ENCODE measurements at places on chromosomes 11 and 22. TPM values are rescaled to one million over a fixed set of nuclear protein-coding genes. Genes with fewer than 3 reads are reported as not detected.

OR52E8 gene
- total RNA-seq = not detected

TRIM49C gene
- total RNA-seq = not detected

HPX gene
- 5,455 TPM for total RNA-seq

CHRDL2 gene
- total RNA-seq = 8.8 TPM

PLAAT2 gene
- total RNA-seq = 1.2 TPM

TMA7B gene
- total RNA-seq = not detected

TCF20 gene
- 19.0 TPM for total RNA-seq

CLDN5 gene
- total RNA-seq = 10.4 TPM

PHOX2A gene
- total RNA-seq = not detected

CCDC116 gene
- total RNA-seq = 0.45 TPM

SYCE3 gene
- 0.45 TPM for total RNA-seq

NRIP3 gene
- total RNA-seq = 0.05 TPM

KLHDC7B gene
- 0.05 TPM for total RNA-seq

NFAM1 gene
- 2.8 TPM for total RNA-seq

APOA5 gene
- total RNA-seq = 757 TPM

GSC2 gene
- total RNA-seq = not detected

BCO2 gene
- total RNA-seq = 96.6 TPM

XKR3 gene
- not detected for total RNA-seq

CDC42EP1 gene
- 38.9 TPM for total RNA-seq

ALDH3B2 gene
- total RNA-seq = not detected

ARCN1 gene
- 61.0 TPM for total RNA-seq

OR8G1 gene
- not detected for total RNA-seq

OR5B21 gene
- total RNA-seq = not detected

FOLR1 gene
- not detected for total RNA-seq

RASSF10 gene
- total RNA-seq = not detected

C22orf15 gene
- total RNA-seq = not detected

CRYAB gene
- 4.8 TPM for total RNA-seq

SLC22A9 gene
- 16.4 TPM for total RNA-seq

LINC01488 gene
- total RNA-seq = 27.5 TPM

RAG2 gene
- not detected for total RNA-seq

ZNF214 gene
- 1.8 TPM for total RNA-seq

EED gene
- total RNA-seq = 7.5 TPM

ARVCF gene
- 18.7 TPM for total RNA-seq

OR52E6 gene
- not detected for total RNA-seq

GTSE1 gene
- 0.63 TPM for total RNA-seq

GRM5 gene
- total RNA-seq = not detected

TMEM109 gene
- total RNA-seq = 36.9 TPM

KCNE3 gene
- total RNA-seq = 2.1 TPM

KIF18A gene
- 0.13 TPM for total RNA-seq

CARD18 gene
- not detected for total RNA-seq

OR10A4 gene
- total RNA-seq = not detected

ATG16L2 gene
- 23.4 TPM for total RNA-seq

All from left lobe of liver (tissue), 2 donors.